ENCODE measurements at places on chromosomes 11 and 22.

- DNase-seq, result no peak
Measured at GRCh38 chr11:128055576-128056217, 531.7 kb downstream of the ETS1 start.

DNA sequence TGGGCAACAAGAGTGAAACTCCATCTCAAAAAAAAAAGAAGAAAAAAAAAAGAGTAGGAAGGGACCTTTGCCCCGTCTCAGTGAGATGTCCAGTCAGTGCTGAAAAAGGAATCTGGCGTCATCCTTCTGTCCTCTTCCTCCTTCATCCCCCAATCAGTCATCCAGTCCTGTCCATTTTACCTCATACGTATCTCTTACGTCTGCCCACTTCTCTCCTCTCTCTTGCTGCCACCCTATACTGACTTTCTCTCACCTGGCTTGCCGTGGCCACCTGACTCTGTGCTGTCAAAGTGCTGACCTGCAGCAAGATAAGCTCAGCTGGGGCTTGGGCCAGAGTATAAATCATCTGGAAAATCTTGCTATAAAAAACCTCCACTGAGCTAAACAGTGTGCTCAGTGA lies 13.6 kb downstream of the SEPTIN3 start:
- DNase-seq, result no peak

DNA sequence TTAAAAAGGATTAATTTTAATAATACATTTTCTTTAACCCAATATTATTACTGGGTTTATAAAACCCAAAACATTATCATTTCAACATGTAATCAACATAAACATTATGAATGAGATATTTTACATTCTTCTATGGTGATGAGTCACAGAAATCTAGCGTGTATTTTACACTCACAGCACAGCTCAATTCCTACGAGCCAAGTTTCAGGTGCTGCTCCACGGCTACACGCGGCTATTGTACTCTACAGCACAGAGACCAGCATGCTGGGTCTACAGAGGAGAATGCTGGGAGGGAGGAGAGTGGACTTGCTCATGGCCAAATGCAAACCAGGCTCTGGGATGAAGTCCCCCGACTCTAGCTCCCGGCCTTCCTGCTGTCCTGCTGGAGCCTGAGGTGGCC lies 72.0 kb upstream of the LMO1 start:
- DNase-seq, result no peak

- DNase-seq, result no peak
Measured at GRCh38 chr22:35538801-35539321, 1.8 kb upstream of the RASD2 start.

DNA sequence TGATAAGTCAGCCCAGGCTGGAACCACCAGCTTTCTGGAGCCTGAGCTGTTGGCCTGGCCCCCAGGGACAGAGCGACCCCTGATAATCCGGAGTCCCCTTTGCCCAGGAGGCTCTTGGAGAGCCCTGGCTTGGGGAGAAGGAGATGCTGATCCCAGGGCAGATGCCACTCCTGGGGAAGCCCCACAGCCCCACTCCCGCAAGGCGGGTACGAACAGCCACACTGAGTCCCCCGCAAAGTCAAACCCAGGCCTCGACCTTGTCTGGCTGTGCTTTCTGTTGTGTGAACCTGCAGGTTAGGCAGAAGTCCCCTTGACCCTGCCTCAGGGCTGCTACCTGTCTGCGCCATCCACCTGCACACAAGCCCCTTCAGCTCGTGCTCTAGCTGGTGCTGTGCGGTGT lies 108.0 kb downstream of the KCNQ1OT1 start:
- DNase-seq, result no peak

GRCh38 chr11:126431401-126432064 lies 76.0 kb downstream of the ST3GAL4 start:
- DNase-seq, result no peak

GRCh38 chr11:118109231-118109630 lies 22.5 kb upstream of the SMIM35 start:
- no peak for DNase-seq

DNA sequence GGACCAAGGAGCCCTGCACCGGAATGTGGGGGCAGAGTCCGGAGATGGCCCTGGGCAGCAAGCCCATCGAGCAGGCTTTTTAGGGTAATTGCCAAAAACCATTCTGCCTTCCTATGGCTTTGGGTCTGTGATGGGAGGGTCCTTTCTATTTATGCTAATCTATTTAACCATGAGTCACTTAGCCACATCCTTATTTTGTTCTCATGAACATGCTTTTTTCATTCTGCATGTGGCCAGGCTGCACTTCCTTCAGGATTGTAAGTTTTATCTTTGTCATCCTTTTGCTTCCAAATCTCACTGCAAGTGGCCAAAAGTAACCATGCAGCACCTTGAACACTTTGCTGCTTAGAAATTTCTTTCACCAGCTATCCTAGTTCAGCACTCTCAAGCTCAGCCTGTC lies 88.3 kb downstream of the EFCAB6 start:
- no peak for DNase-seq

DNA sequence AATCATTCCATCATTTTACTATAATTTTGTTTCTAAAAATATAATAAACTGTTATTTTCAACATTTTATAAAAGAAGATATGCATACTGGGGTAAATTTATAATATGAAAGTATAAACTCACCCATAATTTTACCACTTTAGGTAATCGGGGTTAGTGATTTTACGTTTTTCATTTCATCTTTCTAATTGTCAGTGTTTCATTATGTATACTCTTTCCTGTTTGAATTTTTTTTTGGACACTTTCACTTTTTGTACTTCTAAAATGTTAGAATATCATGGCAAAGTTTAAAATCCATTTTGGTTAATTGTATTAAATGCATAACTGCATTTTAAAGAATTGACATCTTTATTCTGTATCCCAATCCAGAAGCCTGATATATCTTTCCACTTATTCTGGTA lies 115.8 kb downstream of the METTL15 start:
- no peak for DNase-seq

- DNase-seq, result peak; percentile 69
Measured at GRCh38 chr11:118438314-118438931, 2.1 kb downstream of the KMT2A start.

- DNase-seq, result no peak
Measured at GRCh38 chr11:9747828-9748227, 84.0 kb downstream of the SWAP70 start.

- no peak for DNase-seq
Measured at GRCh38 chr11:18295316-18295715, 26.6 kb downstream of the HPS5 start.

- DNase-seq, result no peak
Measured at GRCh38 chr11:13338019-13338426, 60.4 kb downstream of the BMAL1 start.

GRCh38 chr11:125901872-125902271 lies 1.1 kb downstream of the PUS3 start:
- DNase-seq, result no peak

GRCh38 chr22:37202716-37203115 lies 9.6 kb downstream of the SSTR3 start:
- no peak for DNase-seq
